ENCODE measurements at places on chromosomes 7 and 10.

GRCh38 chr7:157928171-157928794, 591.5 kb downstream of the DNAJB6 start:
- DNase-seq: no peak

DNA sequence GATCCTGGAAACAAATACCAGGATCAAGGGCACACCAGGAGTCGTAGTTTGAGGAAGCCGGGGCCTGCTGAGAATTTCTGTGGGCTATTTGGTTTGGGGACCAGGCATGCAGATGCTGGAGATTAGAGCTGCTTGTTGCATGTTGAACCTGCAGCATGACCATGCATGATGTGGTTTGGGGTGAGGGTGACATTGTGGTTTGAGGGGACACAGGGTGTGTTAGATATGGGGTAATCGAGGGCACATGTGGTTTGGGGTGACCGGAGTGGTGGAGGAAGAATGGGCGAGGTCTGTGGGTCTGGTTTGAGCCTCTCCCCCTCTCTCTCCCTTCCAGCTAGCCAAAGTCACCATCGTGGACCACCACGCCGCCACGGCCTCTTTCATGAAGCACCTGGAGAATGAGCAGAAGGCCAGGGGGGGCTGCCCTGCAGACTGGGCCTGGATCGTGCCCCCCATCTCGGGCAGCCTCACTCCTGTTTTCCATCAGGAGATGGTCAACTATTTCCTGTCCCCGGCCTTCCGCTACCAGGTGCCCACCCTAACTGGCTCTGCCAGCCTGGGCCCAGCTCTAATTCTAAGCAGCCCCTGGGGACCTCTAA, 10.2 kb downstream of the NOS3 start:
- no peak for DNase-seq

DNA sequence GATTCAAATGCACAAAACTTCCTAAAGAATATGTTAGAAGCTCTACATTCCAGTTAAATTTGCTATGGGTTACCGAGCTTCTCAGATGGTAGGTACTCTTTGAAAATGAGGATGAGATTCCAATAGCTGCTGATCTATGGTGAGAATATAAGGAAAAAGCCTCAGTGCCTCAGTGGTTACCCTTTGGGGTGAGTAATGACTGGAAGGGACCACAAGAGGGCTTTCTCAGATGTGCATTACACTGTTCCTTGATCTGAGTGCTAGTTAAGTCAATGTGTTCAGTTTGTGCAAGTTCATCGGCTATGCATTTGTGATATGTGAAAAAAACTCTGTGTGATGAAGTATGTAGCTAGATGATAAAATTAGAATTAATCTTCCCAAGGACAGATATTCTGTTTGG, 3.5 kb downstream of the NRCAM start:
- DNase-seq: no peak

GRCh38 chr7:106112118-106112971, at the start of gene SYPL1:
Gene SYPL1 (minus strand): TSS chr7:106112312. CDS start chr7:106112208, 104 bp downstream.
- peak; percentile 71 for DNase-seq

DNA sequence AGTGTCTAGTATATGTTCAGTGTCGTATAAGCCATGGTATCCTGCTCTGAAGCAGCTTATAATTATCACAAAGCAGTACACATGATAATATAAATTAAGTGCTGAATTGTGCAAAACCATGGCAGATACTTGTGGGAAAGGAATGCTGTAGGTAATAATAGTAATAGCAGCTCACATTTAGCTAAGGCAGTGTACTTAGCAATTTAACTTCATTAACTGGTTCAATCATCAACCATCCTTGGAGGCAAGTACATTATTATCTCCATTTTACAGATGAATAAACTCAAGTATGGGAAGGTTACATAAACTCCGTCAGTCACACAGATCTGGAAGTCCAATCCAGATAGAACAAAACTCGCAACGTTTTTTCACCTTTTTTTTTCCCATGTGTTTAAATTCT, 21.6 kb upstream of the RNF148 start:
- no peak for DNase-seq

DNA sequence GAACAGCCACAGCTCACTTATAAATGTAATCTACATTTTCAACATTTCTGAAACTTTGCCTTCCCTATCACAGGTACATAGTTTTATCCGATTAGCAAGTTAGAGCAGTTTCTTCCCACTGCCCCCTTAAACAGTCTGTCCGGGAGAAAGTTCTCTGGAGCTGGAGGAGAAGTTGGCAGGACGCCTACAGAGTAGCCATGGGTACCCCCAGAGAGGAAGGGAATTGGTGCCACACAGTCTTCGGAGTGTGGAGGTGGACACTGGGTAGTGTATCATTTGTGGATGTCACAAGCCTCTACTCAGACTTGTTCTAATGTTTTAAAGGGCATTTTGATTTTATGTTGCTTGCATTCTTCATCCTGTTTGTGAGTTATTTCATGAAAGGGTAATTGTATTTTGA, 39.0 kb downstream of the TAF3 start:
- no peak for DNase-seq

DNA sequence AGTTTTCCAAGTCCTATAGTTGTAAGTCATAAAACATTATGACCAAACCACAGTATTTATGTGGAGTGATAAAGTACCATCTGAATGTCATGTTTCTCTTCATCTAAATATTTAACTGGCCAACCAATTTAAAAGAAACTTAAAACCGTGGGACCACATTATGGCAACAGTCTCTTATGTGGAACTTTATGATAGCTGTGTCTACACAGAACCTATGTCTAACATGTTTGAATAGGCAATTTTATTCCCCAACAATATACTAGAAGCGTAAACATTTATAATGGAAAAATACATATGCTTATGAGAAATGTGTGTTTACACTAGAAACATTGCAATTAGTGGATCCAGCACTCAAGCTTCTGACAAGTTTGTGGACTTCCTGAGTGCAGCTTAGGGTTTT, 680.7 kb downstream of the REEP3 start:
- no peak for DNase-seq

- no peak for DNase-seq
Measured at GRCh38 chr7:141354251-141354650, 197.0 kb upstream of the AGK start.

- DNase-seq: no peak
Measured at GRCh38 chr10:132185601-132186487, 904 bp upstream of the DPYSL4 start.

DNA sequence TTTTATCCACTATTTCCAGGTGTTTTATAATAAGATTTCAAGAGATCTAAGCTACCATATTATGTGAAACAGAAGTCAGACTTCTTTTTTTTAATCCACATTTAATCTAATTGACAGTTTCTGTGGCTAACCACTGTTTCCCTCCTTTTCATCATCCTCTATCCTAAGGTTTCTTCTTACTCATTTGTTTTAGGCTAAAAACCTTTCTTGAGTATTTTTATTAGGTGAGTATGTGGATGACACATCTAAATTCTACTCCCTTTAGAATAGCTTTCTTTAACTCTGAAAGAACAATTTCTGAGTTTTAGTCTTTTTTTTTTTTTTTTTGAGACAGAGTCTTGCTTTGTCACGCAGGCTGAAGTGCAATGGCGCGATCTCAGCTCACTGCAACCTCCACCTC, 62.7 kb downstream of the NPY start:
- DNase-seq: no peak

DNA sequence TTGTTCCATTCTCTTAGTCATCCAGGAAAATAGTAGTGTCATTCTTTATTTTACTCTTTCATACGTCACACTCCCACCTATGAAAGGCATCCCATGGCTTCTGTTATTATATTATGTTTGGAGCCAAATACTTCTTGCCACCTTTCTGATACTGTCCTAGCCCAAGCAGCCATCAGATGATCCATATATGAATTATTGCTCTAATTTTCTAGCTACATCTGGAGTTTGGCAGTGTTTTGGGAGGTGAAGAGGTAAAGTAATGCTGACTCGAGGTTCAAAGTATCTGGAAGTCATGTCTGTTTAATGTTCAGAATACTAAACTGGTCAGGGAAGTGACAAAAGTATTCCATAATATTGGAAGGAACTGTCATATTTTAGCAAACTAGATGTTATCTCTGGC, 362.5 kb downstream of the GPR37 start:
- no peak for DNase-seq

DNA sequence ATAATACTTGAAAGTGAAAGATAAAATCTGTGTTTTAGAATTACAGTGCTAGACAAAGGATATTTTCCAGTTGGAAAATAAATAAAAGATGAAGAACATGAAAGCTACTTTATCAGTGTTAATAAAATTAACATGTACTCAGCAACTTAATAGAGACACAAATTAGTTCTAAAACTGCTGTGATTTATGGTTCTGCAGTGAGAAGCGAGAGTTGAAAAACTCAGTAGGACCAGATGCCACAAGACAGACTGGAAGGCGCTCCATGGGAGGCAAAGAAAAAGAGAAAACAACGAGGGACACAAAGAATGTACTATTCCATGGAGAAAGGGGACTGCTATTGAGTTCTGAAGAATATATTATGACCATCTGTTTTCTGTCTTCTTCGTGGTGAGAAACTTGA, 590.4 kb downstream of the PHTF2 start:
- no peak for DNase-seq
